Hematopoietic multipotent progenitor cell treated with erythropoietin and hydrocortisone succinate and interleukin-3 and kit ligand, for 17 days (in vitro differentiated cells): ENCODE measurements at places on chromosomes 1 and 21.
A peak's percentile ranks its signal among the peaks of the same experiment; 100 is the strongest.

DNA sequence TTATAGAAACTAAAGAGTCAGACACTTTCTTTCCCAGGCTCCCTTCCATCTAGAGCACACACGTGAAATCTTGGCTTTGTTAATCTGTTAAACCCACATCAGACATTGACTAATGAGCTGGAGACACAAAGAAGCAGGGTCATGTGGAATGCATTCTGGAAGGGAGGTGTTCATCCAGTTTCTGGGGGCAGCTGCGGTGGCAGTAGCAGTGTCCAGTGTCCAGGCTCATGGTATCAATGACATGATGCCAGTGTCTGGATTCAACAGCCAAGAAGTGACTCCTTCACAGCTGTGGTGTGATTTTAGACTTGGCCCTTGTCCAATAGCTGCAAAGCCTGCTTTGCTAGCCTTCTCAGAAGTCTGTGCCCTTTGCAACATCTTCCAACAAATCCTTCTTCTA, 95.2 kb downstream of the NTPCR start:
- no peak for DNase-seq

GRCh38 chr1:94572780-94573179, 31.2 kb upstream of the F3 start:
- no peak for DNase-seq

DNA sequence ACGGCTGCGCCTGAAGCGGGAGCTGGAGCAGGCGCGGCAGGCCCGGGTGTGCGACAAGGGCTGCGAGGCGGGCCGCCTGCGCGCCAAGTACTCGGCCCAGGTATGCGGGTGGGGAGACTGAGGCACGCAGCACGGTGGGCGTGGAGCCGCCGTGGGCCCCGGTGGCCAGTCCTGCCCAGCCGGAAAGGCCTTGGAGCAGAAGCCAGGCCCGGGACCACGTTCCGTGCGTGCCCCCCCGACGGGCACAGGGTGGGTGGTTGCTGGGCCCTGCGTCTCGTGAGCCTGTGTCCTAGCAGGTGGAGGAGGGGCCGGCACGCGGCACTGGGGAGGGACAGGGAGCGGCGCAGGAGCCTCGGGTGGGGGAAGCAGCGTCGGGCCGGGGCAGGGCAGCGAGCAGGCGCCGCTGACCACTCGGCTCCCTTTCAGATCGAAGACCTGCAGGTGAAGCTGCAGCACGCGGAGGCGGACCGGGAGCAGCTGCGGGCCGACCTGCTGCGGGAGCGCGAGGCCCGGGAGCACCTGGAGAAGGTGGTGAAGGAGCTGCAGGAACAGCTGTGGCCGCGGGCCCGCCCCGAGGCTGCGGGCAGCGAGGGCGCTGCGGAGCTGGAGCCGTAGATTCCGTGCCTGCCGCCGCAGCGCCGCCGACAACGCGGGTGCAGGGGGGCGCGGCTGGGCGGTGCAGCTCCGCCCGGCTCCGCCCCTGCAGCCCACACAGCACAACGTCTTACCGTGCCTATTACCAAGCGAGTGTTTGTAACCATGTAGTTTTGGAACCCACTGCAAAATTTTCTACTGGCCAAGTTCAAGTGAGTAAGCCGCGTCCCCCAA, 78.2 kb downstream of the SKI start:
- no peak for DNase-seq

GRCh38 chr1:117312453-117313138, 54.7 kb upstream of the MAN1A2 start:
- DNase-seq = no peak

GRCh38 chr1:22263359-22263758, 120.5 kb upstream of the WNT4 start:
- no peak for DNase-seq

- DNase-seq = no peak
Observed at GRCh38 chr1:59266180-59266926, 30.5 kb upstream of the FGGY start.

DNA sequence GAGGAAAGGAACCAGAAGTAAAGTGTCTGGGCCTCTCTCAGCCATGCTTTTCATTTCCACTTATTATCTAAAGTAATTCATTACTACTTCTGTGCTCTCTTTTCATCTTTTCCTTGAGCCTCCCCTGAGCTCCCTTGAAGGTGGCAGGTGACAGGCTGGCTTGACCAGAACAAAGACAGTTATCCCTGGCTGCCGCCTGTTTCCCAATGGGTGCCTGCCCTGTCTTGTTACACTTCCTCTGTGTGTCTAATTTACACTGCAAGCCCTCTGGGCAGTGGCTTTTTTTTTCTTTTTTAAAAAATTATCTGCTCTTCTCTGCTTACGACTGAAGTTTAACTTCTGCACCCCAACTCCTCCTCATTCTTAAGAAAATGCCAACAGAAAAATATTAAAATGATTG, 113.4 kb downstream of the NGF start:
- no peak for DNase-seq

- no peak for DNase-seq
Observed at GRCh38 chr21:39173716-39174680, 9.3 kb downstream of the PSMG1 start.

GRCh38 chr21:36038701-36039497, 21.4 kb downstream of the SETD4 start:
- DNase-seq = no peak

GRCh38 chr1:27052527-27052926, 39.9 kb upstream of the TENT5B start:
- no peak for DNase-seq

DNA sequence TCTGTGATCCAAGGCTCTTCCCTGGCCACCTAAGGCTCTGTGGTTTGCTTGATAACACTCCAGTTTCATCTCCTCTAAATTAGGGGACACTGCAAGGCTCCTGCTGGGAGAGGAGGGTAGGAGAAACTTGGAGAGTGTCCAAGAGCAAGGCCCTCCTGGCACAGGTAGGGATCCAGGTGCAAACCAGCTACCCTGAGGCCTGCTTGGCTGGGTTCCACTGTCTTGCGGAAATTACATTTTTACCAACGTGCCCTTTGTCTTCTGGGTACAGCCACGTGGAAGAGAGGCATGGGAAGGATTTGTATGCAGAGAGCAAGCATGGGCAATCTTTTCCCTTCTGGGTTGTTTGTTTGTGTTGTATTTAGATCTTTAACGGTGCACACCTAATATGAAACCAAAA, 132.5 kb downstream of the PRDM2 start:
- DNase-seq = no peak

GRCh38 chr1:165147799-165148198, 208.7 kb downstream of the LMX1A start:
- no peak for DNase-seq

- no peak for DNase-seq
Observed at GRCh38 chr1:211133393-211133835, 534 bp downstream of the KCNH1 start.

GRCh38 chr1:197197430-197197997, 51.0 kb upstream of the ASPM start:
- DNase-seq = no peak

GRCh38 chr1:94418664-94419655, 771 bp downstream of the ABCD3 start:
- DNase-seq = peak; percentile 24

- no peak for DNase-seq
Observed at GRCh38 chr1:88751714-88752113, 67.6 kb downstream of the PKN2 start.

DNA sequence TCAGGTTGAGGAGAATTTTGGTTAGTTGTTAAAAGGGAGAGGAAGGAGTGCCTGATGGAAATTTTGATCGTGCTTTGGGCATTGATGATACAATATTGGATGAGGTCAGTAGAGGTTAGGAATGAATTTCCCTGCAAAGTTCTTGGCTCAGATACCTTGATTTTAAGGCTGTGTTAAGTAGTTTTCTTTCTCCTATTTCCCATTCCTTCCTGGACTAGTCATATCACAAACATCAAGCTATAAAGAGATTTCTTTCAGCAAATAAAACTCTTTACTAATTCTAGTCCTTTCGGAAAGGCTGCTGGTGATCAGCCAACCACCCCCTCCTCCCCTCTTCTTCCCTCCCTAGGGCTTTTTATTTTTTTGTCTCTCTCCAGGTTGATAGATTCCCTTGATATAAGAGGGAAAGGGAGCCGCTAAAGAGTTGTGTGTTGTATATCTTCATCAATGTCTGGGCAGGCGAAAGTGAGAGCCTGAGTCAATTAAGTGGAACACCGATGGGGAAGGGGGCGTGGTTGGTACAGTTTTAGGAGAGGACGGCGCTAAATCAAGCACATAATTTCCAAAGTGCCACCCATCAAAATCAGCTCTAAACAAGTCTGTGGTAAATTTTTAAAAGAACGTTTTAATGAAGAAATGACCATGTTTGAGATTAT, 100.1 kb upstream of the PLXNA2 start:
- DNase-seq = no peak

DNA sequence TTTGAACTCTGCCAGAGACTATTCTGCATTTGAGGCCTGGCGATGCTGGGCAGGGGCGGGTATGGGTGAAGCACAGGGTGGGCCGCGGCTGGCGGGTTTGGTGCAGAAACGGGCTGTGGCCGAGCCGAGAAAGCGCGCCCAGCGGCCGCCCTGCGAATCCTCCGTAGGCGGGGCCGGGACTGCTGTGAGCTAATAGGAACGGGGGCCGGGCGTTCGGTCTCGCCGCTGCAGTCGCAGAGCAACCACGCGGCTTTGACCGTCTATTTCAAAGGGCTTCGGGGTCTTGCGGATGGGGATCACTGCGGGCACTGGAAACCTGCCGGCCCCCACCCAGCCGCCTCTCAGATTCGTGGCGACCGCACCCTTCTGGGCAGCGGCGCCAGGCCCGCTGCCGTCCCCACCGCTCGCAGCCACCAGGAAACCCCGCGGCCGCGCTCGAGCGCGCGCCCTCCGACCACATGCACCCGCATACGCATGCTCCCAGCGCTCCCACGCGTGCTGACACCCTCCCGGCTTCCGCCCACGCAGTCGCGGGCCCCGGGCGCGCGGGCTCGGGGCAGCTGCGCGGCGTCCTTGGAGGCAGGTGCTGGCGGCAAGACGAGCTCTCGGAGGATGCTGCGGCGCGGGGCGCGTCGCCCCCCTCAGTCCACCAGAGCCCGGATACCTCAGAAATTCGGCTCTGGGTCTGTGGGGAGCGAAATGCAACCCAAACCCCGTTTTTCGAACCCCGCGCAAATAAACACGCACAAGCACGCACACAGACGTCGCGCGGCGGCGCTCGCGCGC, 32.6 kb downstream of the DNTTIP2 start:
- peak; percentile 56 for DNase-seq

GRCh38 chr1:107593501-107594209, 371.3 kb downstream of the VAV3 start:
- no peak for DNase-seq

GRCh38 chr1:46480959-46481646, 8.5 kb upstream of the DMBX1 start:
- DNase-seq = no peak

- DNase-seq = no peak
Observed at GRCh38 chr21:15462092-15462491, 267.7 kb upstream of the USP25 start.

GRCh38 chr1:214557952-214558735, 6.7 kb upstream of the PTPN14 start:
- DNase-seq = no peak

- no peak for DNase-seq
Observed at GRCh38 chr1:156546267-156546666, 26.1 kb downstream of the IQGAP3 start.

DNA sequence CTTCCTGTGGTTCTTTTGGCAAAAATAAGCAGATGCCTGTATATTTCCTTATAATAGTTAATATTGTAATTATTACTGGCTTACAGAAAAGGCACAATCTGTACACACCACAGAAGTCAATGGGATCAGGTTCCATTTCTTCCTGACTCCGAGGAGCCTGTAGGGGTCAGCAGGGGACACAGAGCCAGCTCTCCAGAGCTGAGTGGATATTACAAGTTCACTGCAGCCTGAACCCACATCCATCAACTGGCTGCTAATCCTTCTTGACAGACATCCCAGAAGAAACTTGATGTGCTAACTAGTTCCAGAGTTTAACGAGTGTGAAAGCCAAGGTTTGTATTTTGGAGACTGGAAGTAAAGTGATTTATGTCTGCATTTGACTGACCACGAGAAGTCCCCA, 203.8 kb downstream of the LMX1A start:
- no peak for DNase-seq

- peak; percentile 91 for DNase-seq
Observed at GRCh38 chr1:208183977-208184911, 59.9 kb downstream of the PLXNA2 start.

DNA sequence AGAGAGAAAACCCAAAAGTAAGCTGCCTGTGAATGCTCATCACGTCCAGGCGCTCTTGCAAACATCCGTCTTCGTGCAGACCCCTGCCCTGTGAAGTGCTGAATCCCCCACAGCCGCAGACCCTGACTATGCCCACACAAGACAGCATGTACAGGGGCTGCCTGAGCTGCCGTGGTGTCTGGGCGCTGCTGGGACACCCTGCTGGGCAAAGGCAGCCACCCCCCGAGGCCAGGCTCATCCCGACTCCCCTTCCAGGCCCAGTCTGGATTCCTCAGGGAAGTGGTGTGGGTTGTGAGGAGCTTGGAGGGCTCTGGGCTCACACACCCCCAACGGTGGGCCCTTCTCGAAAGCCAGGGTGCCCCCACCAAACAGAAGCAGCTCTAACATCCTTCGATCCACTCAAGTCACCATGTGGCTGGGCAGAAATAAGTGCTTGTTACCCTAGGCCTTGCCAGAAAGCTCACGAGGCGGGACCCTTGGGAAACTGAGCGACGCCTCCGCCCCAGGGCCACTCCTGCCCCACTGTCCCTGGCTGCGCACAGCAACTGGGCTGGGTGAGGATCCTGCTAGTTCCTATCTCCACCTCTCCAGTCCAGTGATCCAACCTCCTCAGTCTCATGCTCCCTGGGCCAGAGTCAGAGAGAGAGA, 4.8 kb upstream of the WNT9A start:
- DNase-seq = no peak

DNA sequence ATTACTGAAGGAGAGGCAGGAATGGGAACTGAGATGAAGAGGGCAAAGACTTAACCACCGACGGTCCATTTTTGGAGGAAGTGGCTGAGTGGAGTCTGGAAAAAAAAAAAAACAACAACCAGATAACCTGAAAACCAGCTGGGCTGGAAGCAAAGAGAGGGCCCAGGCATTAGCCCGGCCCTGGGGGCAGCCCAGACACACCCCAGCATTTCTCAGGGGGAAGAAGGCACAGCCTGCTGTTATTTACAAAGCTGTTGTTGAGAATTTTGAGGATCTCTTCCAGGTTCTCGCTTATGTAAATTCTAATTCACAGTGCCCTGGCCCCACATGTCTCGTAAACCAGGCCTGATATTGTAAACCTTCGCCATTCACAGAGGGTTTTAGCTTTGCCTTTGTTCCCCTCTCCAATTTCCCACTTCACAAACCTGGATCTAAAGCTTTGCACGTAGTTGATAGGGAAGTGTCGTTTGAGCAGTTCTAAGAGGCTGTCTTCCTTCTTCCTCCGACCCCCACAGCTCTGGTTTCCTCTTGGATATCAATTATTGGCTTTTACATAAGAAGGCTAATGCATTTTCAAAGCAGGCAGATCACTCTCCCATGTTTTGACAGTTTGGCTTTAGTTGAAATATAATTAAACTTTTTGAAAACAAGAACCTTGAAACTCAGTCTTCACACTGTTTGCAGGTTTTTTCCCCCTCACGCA, 161.8 kb upstream of the IRF2BP2 start:
- DNase-seq = peak; percentile 74

GRCh38 chr1:204792354-204792692, 78.3 kb upstream of the NFASC start:
- no peak for DNase-seq

- DNase-seq = no peak
Observed at GRCh38 chr1:147785794-147786506, 25.5 kb upstream of the GJA5 start.

- DNase-seq = peak; percentile 44
Observed at GRCh38 chr1:26826261-26827105, at the start of gene ZDHHC18. Gene ZDHHC18, plus strand, starts transcription at chr1:26826688. Its CDS starts 117 bp downstream, at chr1:26826805.
